Activated CD4-positive, alpha-beta T cell treated with anti-CD3 and anti-CD28 coated beads, Interleukin-2, amount 10 ng/mL, durations not matched to agents 7 days and 5 days (primary cell): ENCODE measurements at places on chromosomes 1 and 21. TPM values are rescaled to one million over a fixed set of nuclear protein-coding genes. Genes with fewer than 3 reads are reported as not detected.

ANGPTL3 gene
- total RNA-seq, result not detected

CFHR2 gene
- total RNA-seq, result not detected

PPM1J gene
- not detected for total RNA-seq

DNA sequence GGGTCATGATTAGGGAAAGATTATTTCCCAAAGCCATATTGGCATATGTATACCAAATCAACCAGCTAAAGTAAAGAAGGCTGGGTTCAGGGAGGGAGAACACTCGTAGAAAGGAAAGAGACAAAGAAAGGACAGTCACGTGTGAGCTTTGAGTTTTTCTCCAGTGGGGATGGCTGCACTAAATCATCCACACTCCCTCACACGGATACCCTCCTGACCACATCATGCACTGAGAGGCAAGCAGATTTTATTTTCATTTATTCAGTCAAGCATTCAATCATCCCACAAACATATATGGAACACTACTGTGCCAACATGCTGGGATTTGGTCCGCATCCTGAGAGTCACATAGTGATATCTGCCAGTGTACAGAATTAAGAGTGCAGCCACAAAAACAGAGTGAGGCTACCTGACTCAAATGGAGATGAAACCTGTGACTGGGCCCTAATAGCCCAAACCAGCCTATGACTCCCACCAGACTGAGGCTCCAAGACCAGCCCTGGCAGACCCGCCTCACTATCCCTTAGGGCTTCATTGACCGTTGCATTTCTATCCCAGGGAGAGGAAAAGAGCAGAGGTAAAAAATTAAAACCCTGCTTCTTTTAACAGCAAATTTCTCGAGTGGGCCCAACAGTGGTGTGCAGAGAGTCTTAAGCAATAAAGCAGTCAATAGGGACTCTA, 155.9 kb downstream of the BARHL2 start:
- no peak for DNase-seq

- no peak for DNase-seq
Observed at GRCh38 chr1:204127597-204128242, 24.1 kb downstream of the ETNK2 start.

DNA sequence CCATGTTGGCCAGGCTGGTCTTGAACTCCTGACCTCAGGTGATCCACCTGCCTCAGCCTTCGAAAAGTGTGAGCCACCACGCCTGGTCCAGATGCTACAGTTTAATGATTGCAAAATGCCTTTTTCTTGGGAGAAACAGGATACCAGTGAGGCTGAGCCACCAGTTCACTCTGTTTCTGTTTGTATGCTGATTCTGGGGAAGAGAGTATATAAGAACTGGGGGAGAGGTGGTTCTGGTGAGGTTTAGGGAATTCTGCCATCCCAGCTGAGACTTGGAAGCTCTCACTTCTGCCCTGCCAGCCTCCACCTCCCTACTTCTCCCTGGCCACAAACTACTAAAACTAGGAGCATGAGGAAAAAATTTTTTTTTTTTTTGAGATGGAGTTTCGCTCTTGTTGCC, 8.1 kb upstream of the PMF1 start:
- DNase-seq, result no peak

DNA sequence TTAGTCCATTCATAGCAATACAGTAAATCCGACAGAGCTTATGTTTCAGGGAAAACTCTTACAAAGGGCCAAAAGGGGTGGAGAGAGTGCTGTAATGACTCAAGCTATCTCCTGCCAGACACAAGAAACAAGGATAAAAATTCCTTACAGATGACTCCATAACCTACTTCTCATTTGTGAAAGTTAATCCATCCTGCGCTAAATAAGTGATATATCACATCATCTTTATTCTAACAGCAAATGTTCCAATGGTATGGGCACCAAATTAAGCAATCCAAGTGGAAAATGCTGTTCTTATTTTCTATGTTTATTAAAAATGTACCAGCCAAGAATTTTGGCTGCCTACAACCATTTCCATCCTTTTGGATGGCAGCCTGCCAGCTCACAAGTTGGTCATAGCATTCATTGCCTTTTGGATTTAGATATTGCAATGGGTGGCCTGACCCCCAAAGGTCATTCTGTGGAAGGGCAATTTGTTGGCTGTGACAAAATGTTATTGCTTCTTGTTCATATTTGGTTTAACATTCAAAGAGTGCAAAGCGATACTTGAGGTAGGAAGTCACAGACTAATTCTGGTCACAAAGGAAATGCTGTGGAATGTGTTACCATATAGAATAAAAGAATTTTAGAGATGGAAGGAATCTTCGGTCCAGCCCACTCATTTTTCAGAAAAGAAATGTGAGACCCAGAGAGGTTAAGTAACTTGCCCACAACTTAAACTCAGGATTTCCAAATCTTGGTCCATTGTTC, 2.8 kb upstream of the ENAH start:
- DNase-seq, result no peak

DNA sequence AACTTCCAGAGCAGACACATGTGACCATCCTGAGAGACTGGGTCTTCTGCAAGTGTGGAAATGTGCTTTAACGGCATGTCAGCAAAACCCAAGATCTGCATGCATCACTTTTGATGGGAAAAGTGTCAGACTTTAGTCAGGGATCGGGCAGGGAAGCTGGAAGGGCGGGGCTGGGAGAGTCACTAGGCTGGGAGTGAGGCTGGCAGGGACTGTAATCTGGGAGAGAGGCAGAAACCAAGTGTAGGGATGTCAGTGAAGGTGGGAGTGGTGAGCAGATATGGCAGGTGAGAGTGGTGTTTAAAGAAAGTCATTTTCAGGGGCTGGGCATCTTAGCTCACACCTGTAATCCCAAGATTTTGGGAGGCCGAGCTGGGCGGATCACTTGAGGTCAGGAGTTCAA, 11.3 kb downstream of the CDA start:
- DNase-seq, result no peak

GRCh38 chr1:230589951-230590350, 52.3 kb upstream of the COG2 start:
- no peak for DNase-seq

DNA sequence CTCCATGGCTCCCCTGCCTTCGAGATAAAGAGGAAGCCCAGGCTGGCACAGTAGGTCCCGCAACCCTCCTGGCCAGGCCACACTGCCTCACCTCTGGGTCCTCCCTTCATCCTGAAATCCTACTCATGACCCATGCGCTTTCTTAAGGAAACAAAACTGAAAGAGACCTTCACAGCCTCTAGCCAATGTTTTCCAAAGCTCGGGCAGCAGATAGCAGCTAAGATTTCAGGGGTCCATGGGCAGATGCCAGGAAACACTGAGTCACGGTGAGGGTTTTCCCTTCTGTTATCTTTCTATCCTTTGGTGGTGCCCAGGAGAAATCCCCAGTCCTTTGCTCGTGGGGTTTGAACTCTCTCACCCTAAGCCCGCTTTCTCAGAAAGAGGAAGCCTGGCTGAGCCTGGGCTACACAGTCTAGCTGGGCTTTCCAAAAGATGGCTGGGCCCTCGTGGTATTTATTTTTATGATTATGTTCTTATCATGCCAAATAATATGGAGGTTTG, 26.6 kb downstream of the TTC39A start:
- no peak for DNase-seq

DNA sequence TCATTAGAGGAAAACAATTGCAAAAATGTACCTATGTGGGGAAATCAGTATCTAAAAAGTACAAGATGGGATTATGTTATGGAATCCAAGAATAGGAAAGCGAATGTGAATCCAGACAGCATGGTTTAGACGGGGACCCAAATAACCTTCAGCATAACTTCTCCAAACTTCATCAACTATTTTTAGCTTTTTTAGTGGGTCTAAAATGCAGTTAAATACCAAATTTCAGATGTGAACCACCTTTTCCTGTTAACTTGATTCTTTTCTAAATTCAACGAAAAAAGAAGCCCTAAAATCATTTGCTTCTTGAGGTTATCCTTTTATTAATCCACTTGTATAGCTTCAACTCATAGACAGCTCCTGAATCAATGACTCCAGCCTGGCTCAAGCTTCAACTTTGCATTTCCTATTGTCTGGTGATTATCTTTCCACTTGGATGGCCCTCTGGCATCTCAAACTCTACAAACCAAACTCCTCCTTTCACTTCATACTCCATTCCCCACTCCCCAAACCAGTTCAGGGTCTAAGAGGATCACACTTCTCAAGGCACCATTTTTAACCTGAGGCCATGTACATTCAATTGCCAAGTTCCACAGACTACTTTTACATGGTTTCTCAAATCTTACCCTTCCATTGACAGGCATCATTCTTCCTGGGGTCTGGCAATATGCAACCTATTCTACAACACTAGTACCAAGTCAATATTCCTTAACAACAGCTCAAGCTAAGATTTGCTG, 7.4 kb downstream of the ERRFI1 start:
- no peak for DNase-seq

- no peak for DNase-seq
Observed at GRCh38 chr1:93661829-93662474, 19.7 kb downstream of the BCAR3 start.

GRCh38 chr21:22174746-22175145, 1176.5 kb downstream of the NCAM2 start:
- DNase-seq, result no peak
